ENCODE measurements at places on chromosomes 4 and X. TPM values are rescaled to one million over a fixed set of nuclear protein-coding genes. Genes with fewer than 3 reads are reported as not detected.

DNA sequence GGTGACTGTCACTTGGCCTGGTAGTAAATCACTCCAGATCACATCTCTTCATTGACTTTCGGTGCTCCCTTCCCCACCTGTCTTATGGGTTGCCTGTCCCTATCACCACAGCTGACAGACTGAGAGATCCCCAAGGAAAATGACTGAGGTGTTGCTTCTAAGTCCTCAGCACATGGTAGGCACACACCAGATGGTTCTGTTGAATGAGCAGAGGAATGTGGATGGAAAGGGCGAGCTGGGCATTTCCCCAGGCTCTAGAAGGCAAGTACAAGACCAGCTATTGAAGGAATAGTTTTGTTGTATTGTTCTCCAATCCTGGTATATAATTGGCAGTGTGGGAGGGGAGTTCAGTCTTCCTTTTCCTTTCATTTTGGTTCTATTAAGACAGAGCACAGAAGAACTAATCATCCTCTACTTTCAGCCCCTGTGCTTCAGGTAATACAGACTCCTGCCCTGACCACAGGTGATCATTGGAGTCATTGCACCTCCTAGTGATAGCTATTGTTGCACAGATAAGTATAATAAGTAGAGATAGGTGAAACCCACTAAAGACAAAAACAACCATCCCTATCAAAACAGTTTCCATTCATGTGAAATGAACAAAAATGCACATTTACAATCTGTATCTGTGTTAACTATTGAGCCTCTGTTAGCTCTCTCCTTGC, 158.6 kb downstream of the TRAM1L1 start:
- no peak for DNase-seq

The SLC6A8 gene
- total RNA-seq = 0.49 TPM

The IBSP gene
- total RNA-seq = not detected

DNA sequence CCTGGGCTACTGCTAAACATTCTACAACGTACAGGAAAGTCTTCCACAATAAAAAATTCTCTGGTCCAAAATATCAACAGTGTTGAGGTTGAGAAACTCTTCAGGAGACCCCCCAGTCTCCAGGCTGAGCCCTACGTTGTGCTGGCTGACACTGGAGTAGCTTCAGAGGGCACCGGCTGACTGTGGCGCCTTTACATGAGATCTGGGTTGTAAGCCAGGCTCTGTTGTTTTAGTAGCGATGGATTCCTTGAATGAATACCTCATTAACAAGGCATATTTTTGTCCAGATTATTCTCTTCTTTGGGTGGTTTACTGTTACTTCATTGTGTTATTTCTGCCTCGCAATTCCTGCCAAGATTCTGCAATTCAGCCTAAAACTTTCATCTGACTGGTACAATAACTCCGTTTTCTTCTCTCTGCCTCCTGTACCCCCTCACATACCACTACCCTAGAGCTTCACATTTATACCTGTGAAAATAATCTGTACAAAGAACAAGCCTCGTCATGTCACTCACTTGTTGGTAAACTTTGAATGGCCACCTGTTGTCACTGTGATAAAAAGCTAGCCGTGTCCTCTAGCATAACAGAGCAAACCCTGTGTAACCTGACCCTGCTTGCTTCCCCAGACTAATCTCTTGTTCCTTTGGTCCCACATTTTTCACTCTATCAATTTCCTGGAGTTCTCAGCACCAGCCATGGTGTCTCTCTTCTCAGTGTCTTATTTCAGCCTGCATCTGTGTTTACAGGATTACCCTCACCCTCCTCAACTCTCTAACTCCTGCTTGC, 1476.1 kb upstream of the TENM3 start:
- DNase-seq = no peak

DNA sequence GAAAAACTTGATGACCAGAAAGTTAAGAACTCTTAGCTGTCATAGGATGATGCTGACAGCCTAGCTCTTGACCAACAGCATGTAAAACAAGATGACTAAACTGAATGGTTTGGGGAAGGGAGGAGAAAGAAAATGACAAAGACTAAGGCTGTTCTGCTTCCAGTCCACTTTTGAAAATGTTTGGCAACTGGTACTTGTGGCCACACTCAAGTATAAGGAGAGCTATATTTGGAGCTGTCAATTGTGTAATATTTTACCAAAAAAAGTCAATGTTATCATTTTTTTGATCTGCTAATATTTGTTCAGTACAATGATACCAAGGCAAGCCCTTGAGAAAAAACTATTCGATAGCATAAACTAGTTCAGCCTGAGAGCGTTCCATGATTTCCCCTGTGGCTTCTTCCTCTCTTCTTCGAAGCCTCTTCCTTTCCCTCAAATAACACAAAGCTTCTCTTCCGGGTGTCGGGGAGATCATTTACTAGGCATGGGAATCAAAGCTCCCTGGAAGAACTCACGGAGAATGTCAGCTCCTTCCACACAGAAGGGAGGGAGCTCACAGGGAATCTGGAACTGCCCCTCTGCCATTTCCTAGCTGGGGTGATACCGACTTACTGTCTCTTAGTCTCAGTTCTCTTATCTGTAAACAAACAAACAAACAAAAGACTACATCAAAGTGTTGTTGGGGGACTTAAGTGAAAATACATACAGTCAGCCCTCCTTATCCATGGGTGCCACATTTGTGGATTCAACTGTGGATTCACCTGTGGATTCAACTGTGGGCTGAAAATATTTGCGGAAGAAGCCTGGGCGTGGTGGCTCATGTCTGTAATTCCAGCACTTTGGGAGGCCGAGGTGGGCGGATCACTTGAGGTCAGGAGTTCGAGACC, 82.6 kb downstream of the SCD5 start:
- DNase-seq = no peak

The SLC16A2 gene
- total RNA-seq = 0.65 TPM

Data from naive thymus-derived CD8-positive, alpha-beta T cell (primary cell).